ENCODE measurements at places on chromosomes 13 and 19. TPM values are rescaled to one million over a fixed set of nuclear protein-coding genes. Genes with fewer than 3 reads are reported as not detected.

DNA sequence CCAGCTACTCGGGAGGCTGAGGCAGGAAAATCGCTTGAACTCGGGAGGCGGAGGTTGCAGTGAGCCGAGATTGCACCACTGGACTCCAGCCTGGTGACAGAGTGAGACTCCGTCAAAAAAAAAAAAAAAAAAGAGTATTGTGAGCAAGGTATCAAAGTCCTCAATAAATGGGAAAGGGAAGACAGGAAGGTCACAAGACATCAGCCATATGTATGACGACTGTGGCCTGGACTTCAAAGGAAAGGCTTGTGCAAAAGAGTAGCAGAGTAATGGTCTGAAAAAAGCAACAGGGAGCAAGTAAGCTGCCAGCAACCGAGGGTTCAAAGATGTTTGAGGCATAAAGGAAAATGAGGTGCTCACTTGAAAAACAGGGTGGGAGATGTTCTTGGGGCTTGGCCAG lies 116.0 kb upstream of the WASF3 start:
- DNase-seq: no peak

DNA sequence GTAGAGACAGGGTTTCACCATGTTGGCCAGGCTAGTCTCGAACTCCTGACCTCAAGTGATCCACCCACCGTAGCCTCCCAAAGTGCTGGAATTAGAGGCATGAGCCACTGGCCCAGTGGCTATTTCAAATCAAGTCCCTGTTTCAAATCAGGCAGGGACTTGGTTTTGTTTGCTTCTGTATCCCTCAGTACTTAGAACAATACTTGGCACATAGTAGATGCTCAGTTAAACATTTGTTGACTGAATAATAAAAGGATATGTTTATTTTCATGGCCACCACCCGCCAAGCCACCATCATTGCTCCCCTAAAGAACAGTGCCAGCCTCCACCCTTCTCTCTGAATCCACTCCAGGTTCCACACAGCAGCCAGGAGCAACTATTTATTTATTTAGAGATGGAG lies 4.2 kb downstream of the RPS28 start:
- no peak for DNase-seq

DNA sequence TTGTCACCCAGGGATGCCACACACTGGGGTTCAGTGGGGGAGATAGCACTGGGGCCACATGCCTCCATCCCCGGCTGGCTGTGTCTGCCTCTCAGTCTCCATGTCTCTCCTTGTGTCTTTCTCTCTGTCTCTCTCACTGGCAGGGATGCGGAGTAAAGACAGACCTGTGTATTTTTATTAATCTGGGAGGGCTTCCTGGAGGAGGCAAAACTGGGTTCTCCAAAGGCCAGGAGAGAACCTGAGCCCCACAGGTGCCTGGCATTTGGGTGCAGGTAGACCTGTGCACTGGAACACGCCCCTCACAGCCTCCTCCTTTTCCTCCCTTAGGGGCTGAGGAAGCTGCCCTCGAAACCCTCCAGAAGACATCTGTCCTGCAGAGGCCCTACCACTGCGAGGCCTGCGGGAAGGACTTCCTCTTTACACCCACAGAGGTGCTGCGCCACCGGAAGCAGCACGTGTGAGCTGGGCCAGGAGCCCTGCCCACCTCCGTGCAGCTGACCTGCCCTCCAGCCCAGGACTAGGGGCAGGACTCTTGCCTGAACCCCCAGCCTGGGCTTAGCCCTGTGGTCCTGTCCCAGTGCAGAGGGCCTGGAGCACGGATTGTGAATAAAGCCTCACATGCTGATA lies 32.7 kb downstream of the DHX34 start:
- no peak for DNase-seq

GRCh38 chr13:25766576-25766975 lies 285.2 kb downstream of the SHISA2 start:
- no peak for DNase-seq

Gene KIRREL2
- 1.4 TPM for total RNA-seq

DNA sequence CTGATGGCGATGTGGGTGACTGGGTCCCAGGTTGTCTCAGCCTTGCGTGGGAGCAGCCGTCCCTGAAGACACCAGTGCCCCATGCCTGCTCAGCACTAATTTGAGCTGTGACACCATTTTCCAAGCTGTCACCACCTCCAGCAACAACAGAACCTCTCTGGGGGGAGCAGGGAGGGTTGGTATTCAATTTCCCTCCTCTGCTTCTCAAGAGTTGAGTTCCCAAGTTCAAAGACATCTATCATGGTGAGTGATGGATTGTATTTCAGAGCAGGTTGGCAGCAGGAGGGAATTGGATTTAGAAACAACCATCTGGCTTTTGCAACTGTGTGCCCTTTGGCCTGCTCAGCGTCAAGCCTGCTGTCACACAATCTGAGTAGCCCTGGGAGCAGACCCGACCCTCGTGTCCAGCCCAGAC lies 46.9 kb upstream of the UQCRFS1 start:
- no peak for DNase-seq

- no peak for DNase-seq
These were observed 108.7 kb upstream of the MBNL2 start for GRCh38 chr13:97113231-97114001.

GRCh38 chr13:48235341-48236135 lies 2.5 kb downstream of the ITM2B start:
- DNase-seq: no peak

DNA sequence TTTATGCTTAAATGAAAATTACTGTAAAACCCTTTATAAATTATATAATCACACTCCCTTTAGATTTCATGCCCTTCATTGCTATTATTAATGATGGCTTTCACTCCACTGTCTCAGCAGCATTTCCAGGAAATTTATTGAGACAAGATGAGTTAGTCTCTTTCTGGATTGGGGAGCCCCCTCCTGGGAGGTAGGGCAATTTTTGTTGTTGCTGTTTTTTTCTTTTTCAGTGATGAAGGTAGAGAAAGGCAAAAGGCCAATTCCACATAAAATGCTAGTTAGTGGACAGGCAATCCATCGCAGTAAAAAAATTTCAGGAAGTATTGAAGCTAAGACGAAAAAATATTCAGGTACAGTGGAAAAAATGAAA lies 80.2 kb downstream of the TEX26 start:
- no peak for DNase-seq

DNA sequence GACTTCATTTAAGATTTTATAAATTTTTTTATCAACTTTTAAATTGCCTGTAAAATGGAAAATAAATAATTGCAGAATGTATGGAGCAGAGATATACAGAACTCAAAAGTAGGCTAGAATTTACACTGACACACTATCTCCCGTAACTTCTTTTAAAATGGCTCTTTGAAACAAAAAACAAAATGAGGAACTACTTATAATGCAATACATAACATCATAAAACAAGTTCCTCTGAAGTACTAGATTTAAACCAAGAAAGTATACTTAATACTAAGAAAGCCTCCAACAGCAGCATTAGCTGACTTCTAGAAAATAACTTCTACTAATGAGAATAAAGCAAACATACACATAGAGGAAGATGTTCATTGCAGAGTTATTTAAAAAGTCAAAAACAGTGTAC lies 17.0 kb downstream of the RBM26 start:
- DNase-seq: no peak

DNA sequence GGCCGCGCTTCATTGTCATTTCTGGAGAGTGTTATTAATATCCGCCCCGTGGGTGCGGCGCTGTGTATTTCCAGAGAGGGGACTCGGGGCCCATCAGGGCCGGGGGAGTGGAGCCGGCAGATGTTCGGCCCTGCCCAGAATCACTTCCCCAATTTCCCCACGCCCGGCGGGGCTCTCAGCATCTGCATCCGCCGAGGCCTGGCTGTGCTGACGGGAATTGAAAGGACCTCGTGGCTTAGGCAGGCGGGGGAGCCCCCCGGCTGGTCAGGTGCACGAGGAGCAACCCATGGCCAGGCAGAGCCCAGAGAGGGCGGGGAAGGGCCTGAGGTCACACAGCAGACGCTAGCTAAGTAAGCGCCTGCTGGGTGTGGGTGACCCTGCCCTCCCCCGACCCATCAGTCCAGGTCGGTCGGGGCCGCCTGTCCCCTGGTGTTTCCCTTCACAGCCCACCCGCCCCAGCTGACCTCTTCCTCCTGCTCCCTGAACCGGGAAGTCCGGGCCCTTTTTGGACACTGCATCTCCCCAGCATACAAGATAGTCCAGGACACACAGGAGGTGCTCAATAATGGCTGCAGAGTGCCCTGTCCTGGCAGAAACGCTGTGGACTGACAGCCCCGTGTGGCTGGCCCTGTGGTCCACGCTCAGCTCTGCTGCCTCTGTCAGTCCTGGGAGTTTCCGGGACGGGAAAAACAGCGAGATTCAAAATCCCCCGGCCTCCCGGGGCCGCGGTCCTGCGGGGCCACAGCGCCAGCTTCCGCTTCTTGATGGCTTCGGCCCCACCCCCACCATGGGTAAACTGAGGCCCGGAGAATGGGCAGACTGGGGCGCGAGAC lies 22.1 kb downstream of the ARID3A start:
- DNase-seq: no peak

- no peak for DNase-seq
These were observed 23.8 kb downstream of the GJA3 start for GRCh38 chr13:20136781-20137703.

Gene PNMA8A
- total RNA-seq: 66.2 TPM

DNA sequence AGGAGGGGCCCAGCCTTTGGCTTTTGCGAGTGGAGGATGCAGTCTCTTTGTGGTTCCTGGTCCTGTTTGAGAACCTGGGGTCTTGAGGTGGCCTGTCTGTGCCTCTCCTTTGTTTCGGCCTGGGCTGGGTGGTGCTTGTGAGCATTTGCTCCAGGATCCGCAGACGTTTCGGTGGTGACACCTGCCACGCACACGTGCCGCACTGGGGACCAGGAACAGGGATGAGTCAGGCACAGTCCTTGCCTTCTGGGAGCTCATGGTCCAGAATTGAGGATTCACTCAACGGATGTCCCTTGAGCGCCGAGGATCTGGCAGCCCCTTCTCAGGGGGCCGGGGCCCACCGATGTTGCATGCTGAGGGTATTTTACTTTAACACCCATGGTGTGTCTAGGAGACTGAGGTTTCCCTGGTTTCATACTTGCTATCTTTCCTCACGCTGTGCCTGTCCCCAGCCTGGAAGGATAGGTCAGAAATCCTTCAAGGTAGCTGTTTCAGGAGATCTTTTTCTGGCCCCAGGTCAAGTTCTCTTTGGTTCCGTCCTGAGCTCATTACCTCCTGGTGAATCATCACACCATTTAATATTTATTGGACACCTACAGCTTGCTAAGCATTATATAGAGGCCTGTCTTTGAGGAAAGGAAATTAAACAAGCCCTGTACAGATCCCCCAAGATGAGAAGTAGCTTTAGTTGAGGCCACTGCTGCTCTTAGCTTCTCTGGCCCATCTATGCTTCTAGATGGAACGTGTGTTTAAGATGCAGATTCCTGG lies 5.1 kb downstream of the HDGFL2 start:
- DNase-seq: no peak

Gene CTXN1
- 122 TPM for total RNA-seq

Measured in dorsolateral prefrontal cortex (tissue), 122 donors.